ENCODE measurements at places on chromosomes 6 and 20. TPM values are rescaled to one million over a fixed set of nuclear protein-coding genes. Genes with fewer than 3 reads are reported as not detected.

DNA sequence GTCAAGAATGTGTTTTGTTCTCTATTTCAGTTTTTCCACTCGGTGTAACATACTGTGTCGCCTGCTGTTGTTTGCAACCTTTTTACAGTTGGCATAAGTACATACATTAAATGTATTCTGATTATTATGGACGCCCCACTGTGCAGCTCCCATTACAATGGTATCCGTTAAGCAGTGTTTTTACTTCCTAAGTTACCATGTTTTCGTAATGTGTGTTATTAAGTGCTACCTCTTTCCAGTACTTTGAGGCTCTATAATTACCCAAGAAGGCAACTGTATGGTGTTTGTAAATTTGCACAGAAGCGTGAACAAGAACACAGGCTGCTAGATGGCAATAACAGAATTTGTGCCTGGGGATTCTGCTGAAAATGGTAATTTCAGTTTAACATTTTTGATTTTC lies 568.0 kb upstream of the MARCKS start:
- peaks cover 6% of the 10 kb centered on the region for H3K4me1 ChIP-seq
- no peak overlapping the region for H3K4me3 ChIP-seq
- H3K36me3 ChIP-seq: no peaks in the 10 kb centered on the region
- DNase-seq: no peak
- no peaks in the 10 kb centered on the region for H3K27me3 ChIP-seq

DNA sequence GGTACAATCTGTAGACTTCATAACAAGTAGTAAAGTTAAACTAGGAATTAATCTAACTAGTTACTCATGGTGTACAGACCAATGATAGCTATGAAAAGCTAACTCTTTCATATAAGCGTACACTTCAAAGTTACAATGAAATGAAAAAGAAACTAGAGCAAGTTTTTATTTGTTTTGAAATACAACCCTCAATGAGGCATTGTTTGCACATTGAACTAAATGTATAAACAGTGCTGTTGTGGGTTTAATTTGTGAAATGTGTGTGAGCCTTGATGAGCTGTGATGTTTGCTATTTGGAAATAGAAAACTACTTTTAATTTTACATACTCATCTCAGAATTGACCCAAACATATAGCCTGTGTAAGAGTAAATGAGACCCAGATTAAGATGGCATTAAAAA lies 11.1 kb upstream of the EYA4 start:
- H3K36me3 ChIP-seq: no peaks in the 10 kb centered on the region
- no peaks in the 10 kb centered on the region for H3K4me1 ChIP-seq
- H3K27me3 ChIP-seq: no peaks in the 10 kb centered on the region

GRCh38 chr6:36964349-36964748 lies 9.8 kb downstream of the PI16 start:
- no peak overlapping the region for H3K4me3 ChIP-seq
- peaks cover 43% of the 10 kb centered on the region for H3K4me1 ChIP-seq
- no peak overlapping the region for H3K27ac ChIP-seq
- no peak for DNase-seq
- no peaks in the 10 kb centered on the region for H3K36me3 ChIP-seq

DNA sequence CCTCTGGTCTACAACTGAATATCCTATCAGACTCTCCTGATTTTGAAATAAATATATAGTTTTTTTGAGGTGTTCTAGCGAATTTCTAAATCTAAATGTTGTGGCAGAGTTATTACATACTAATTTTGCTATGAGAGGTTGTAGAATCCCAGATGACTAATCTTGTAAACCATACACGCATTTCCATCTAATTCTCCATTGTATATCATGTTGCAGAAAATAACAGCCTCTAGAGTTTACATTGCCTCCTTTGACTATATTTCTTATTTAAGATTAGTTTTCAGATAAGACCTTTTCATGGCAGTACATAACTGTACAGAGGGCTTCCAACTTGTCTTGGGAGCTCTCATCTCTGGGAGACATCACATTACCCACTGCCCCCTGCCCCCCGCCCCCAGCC lies 22.9 kb downstream of the PTPN1 start:
- H3K27me3 ChIP-seq: no peaks in the 10 kb centered on the region
- H3K27ac ChIP-seq: no peak overlapping the region
- H3K4me1 ChIP-seq: peaks cover 89% of the 10 kb centered on the region
- no peaks in the 10 kb centered on the region for H3K36me3 ChIP-seq

DNA sequence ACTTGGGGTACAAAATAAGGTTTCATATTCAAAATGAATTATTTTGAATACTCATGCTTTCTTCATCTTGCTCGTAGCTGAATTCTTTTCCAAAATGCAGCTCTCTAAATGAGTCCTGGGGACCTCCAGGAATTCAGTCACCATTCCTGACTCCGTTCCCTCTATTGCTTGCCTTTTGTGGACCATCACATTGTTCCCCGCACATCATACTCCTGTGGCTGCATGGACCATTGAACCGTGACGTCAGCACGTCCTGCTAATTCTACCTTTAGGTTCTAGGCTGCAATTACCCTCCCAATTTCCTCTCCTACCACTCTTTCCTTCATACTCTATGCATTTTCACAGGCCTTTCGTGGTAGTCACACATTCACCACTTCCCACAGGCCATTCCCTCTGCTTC lies 173.1 kb upstream of the ID4 start:
- no peaks in the 10 kb centered on the region for H3K27me3 ChIP-seq
- H3K36me3 ChIP-seq: no peaks in the 10 kb centered on the region
- H3K27ac ChIP-seq: no peak overlapping the region
- H3K4me1 ChIP-seq: no peaks in the 10 kb centered on the region
- no peak for DNase-seq

- H3K4me1 ChIP-seq: no peaks in the 10 kb centered on the region
- H3K27me3 ChIP-seq: no peaks in the 10 kb centered on the region
- H3K4me3 ChIP-seq: no peak overlapping the region
- no peaks in the 10 kb centered on the region for H3K36me3 ChIP-seq
- DNase-seq: no peak
- H3K27ac ChIP-seq: no peak overlapping the region
These were observed 425.3 kb downstream of the EPM2A start for GRCh38 chr6:145309842-145310535.

DNA sequence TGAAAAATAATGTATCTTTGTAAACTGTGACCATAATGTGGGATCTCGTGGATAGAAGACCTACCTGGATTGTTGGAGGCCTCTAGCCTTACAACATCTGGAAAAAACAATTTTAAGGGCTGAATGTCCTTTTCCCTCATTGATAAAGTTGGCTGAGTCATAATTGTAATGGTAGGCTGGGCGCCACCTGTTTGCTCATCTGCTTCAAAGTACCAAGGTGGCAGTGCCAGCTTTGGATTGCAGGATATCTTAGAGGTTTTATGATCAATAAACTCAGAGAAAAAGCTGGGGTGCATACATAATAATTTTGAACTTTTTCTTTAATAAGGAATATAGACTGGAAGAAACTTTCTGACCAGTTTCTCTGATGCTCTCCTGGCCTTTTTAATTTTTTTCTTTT lies 653.4 kb downstream of the MMUT start:
- no peaks in the 10 kb centered on the region for H3K27me3 ChIP-seq
- no peak overlapping the region for H3K4me3 ChIP-seq
- no peaks in the 10 kb centered on the region for H3K4me1 ChIP-seq
- no peak for DNase-seq
- H3K36me3 ChIP-seq: no peaks in the 10 kb centered on the region

DNA sequence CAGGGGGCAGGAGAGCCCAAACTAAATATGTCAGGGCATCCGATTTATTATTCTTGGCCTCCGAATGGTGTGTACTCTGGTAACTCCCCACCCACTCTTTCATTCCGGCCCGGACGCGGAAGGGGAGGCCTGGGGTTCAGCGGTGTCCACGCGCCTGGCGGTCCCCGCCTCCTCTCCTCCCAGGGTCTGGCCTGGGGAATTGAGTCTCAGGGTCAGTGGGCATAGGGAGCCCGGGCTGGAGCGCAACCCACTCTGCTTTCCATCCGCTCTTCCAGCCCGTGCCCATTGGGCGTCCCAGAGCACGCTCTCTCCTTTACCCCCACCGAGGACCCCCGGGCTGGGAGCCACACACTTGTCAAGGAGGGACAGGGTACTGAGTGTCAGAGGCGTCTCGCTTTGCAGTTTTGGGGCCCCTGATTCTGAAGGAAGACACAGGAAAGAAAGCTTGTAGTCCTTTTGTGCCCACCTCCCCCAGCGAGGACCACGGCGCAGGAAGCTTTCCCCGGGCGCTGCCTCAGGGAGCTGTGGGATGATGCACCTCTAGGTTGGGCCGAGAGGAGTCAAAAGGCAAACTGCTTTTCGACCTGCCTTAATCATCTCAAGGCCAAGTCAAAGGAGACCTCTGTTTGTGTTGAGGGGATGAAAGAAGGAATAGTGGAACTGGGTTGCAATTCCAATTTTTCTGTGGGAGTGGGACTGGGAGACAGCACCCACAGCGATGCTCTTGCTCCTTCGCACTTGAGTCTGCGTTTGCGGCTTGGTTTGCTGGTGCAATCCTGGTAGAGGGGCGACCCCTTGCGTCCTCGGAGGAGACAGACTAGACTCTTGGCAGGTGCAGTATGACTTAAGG lies 2.5 kb downstream of the RSPO3 start:
- H3K4me3 ChIP-seq: peak overlapping the region; percentile 55
- H3K27ac ChIP-seq: no peak overlapping the region
- peaks cover 96% of the 10 kb centered on the region for H3K27me3 ChIP-seq
- DNase-seq: peak; percentile 64
- peaks cover 22% of the 10 kb centered on the region for H3K4me1 ChIP-seq

- H3K4me3 ChIP-seq: no peak overlapping the region
- H3K27ac ChIP-seq: no peak overlapping the region
- H3K27me3 ChIP-seq: no peaks in the 10 kb centered on the region
- DNase-seq: no peak
These were observed 378.5 kb upstream of the TSHZ2 start for GRCh38 chr20:52593654-52594053.

DNA sequence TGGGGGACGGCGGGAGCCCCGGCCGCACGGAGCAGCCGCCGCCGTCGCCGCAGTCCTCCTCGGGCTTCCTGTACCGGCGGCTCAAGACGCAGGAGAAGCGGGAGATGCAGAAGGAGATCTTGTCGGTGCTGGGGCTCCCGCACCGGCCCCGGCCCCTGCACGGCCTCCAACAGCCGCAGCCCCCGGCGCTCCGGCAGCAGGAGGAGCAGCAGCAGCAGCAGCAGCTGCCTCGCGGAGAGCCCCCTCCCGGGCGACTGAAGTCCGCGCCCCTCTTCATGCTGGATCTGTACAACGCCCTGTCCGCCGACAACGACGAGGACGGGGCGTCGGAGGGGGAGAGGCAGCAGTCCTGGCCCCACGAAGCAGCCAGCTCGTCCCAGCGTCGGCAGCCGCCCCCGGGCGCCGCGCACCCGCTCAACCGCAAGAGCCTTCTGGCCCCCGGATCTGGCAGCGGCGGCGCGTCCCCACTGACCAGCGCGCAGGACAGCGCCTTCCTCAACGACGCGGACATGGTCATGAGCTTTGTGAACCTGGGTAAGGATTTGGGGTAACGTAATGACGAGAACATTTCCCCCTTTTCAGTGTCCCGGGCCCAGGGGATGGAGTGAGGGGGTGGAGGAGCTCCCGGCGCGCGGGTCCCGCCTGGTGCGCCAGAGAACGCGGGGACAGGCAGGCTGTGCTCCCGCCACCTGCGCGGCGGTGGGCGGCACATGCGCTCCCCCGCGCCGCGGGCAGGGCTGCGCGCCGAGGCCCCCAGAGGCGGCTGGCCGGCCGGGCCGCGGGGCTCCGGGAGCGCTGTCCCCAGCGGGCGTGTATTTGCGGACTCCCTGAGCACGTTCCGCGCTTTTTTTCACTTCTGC lies 1.4 kb downstream of the BMP6 start:
- peak overlapping the region; percentile 77 for H3K4me3 ChIP-seq
- H3K27me3 ChIP-seq: peaks cover 94% of the 10 kb centered on the region
- H3K4me1 ChIP-seq: peaks cover 35% of the 10 kb centered on the region
- H3K27ac ChIP-seq: no peak overlapping the region
- DNase-seq: no peak

- H3K27ac ChIP-seq: no peak overlapping the region
- H3K4me1 ChIP-seq: no peaks in the 10 kb centered on the region
- no peaks in the 10 kb centered on the region for H3K27me3 ChIP-seq
- no peaks in the 10 kb centered on the region for H3K36me3 ChIP-seq
These were observed 141.2 kb downstream of the PDE7B start for GRCh38 chr6:135992739-135993138.

Gene OR2J1
- not detected for total RNA-seq

Gene BLCAP
- 82.4 TPM for total RNA-seq

Gene ZNF311
- 0.32 TPM for total RNA-seq

Gene SMIM29
- total RNA-seq: 28.0 TPM

Gene ID4
- total RNA-seq: 2.4 TPM

Gene ASIP
- total RNA-seq: 11.3 TPM

Gene PPP1R14C
- 82.3 TPM for total RNA-seq

Gene MCHR2
- total RNA-seq: not detected
